ENCODE measurements at places on chromosomes 5 and 9.

GRCh38 chr5:95763941-95764340 is 32.8 kb downstream of the RHOBTB3 start:
- DNase-seq = no peak

- no peak for DNase-seq
These were observed 6.1 kb downstream of the ANXA2R start for GRCh38 chr5:43033841-43034590.

DNA sequence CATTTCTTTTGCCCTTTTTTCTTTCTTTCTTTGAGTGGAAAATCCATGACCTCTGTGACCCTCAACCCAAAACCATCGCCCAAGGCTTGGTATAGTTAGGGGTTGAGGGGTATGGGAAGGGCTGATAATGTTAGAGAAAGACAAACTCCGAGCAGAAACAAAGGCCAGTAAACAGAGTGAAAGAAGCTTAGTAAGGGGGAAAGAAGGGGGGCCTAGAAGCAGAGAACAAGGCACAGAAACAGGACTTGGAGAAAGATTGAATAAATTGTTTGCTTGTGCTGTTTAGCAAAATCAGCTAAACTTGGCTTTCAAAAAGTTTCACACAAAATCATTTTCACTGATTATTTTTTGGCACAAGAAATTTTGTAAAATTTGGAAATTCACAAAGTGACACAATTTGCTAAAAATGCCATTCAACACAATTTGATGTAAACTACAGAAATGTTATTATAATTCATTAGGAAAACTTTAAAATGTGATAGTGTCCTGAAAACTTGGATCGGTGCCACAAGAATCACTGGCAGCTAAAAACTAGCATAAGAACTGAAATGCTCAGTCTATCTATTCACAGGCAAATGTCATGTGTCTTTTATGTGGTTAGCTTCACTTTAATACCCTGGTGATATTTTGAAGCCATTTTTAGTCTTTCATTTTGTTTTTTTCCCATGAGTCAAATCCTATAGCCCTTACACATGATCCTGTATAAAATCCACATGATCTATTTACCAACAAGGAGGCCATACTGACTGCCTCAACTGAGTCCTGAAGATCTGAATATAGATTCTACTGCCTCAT is 276.4 kb downstream of the NR2F1-AS1 start:
- DNase-seq = no peak

DNA sequence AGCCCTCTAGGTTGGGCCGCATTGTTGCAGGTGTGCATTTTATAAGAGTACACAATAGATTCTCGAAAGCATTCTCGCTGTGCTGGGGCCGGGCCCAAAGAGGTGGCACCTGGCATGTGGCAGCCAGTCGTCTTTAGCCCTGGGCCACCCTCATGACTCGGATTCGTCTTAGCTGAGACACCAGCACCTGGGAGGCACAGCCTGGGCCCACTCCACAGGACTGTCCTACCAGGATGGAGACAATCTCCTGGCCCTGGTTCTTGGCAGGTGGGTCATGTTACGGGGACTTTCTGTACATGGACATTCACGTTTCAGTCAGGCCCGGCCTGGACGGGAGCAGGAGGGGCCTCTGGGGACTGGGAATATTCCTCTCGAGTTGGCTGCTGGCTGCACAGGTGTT is 212.5 kb downstream of the FANCC start:
- no peak for DNase-seq

- no peak for DNase-seq
These were observed 33.9 kb downstream of the UNC13B start for GRCh38 chr9:35195683-35196082.

GRCh38 chr5:103375350-103375749 is 116.8 kb downstream of the MACIR start:
- no peak for DNase-seq

DNA sequence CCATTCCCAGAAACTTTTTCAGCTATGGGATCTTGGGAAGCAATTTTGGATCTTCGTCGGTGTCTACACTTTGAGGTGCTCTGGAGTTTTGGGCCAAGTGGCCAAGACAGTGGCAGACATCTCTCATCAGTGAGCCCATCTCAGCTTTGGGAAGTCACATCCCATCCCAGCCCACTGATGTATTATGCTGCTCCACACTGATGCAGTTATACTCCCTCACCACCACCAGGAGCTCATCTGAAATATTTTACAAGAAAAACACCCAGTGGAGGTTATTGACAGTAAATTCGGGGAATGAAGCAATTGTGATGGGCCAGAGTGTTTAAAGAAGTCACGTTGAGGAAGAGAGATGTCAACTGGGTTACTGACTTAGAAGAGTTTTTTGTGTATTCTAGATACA is 378.0 kb downstream of the KDM4C start:
- no peak for DNase-seq

DNA sequence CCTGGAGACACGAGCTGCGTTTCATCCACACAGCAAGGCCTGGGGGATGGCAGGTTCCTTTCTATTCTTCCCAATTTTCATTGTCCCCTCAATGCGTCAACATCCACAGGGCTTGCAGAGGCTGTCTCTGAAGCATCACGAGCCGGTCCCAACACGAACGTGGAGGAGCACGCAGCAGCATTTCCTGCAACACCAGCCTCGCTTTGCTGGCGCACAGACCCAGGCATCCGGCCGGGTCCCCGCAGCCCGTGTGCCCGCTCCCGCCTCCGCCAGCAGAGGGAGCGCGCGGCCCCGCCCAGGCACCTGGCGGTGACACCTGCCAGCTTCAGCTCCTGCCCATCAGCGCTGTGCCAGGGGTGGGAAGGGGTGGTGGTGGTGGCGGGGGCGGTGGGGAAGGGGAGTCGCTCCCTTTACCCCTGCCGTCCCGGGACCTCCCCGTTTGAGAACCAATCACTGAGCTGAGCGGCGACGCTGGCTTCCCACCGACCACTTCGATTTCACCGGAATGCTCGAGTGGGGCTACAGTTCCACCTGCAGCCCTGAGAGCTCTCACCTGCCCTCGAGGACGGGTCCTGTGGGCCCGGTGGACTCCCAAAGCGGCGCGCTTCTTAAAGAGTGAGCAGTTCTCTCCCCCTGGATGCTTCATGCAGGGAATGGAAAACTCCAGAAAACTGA is 464.5 kb downstream of the ICE1 start:
- peak; percentile 24 for DNase-seq

GRCh38 chr5:66281294-66281693 is 137.2 kb downstream of the SREK1 start:
- no peak for DNase-seq

GRCh38 chr9:93119953-93120845 is 13.9 kb downstream of the NINJ1 start:
- DNase-seq = no peak

DNA sequence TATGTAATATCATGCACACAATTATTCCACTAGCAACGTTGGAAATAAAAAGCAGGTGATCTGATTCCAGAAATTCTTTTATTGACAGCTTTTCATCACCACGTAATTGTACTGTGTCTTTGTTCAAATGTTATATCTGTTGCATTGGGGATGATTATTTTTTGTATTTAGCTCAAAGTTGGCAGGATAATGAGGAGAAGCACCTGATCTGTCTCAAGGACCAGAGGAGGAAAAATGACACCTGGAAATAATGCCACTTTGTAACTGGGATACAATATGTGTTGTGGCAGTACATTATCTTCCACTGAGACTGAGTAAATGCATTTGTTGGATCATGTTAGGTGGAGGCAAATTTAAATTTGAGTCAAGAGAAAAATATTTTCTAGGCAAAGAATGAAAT is 1298.8 kb upstream of the CDH6 start:
- no peak for DNase-seq

- no peak for DNase-seq
These were observed 35.9 kb downstream of the NEURL1B start for GRCh38 chr5:172676914-172677475.

DNA sequence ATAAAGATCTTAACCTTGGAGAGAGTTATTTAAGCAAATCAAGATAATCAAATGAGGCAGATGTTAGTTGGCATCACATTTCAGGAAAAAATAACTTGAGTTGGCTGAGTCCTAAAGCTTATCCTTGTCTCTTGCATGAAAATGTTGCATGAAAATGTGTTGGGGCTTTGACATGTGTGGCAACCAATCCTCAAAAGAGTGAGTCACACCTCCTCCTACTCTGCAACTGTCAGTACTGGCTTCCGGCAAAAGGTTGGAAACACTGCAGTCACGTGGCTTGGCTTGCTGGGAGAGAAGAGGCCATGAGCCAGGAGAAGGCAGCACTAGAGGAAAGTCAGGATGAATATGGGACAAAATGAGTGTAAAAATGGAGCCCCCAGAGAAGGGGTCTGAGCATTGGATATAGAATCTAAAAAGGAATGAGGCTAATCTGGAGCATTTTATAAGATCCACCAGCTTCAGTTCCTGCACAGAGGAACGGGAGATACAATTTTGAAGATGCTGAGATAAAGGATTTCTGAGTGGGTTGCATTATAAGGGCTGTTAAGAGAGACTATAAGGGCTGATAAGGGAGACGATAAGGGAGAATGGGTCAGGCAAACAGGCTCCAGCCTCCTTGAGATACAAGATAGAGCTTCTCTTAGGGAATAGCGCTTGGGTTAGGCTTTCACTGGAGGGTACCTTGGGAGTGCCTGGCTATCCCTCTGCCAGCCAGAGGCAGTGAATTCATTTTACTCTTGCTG is 43.1 kb downstream of the SPATA31D1 start:
- no peak for DNase-seq

DNA sequence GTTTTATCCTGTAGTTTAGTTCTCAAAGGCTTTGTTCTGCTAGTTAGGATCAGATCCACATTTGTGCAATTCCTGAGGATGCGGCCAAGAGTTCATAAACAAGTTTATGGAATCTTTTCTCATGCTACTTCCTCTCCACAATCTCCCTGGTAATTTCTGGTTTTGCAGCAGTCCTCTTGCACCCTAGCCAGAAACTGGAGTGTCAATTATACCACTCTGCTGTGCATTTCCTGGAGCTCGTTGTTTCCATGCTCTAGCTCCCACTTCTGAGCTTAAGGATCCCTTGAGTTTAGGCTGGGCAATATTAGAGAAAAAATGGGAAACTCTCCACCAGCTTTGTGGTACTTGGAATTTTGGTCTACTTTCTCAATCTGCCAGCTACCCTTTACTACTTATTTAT is 474.7 kb downstream of the DIRAS2 start:
- no peak for DNase-seq

GRCh38 chr5:142080248-142080647 is 28.3 kb upstream of the NDFIP1 start:
- DNase-seq = no peak

GRCh38 chr5:5650242-5650641 is 227.8 kb downstream of the ICE1 start:
- no peak for DNase-seq

DNA sequence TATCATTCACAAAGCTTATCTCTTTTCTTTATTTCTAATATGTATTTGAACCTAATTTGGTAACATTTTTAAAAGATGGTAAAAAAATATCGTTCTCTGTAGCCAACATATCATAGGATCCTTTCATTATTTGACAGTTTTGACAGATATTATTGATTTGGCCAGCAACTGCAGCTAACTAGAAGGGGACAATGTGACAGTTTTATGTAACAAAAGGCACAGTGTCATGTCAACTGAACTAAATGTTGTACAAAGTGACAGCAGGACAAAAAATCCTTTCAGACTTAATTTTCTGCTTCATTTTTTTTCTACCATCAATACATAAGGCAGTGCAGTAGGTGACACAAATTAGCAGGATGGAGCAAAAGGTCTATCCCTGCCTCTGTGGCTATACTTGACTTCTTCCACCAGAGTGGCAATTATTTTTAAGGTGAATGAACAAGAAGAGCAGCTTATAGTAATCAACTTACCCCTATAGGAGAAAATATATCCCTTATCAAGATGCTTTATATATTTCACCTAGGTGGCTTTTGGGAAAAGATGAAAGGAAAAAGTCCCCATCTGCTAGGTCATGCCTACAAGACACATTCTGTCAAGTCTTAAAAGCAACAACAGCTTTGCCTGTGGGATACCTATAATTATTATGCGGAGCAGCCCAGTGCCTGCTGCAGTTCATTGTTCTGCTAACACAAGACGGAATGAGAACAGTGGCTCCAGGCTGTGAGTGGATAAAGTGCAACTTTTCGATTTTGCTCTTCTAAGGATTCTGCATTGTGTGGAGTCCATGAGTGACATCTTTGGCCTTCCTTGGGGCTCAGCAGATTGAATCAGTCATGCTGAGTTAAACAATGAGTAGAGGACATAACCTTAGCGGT is 694.9 kb downstream of the ISL1 start:
- DNase-seq = peak; percentile 67

DNA sequence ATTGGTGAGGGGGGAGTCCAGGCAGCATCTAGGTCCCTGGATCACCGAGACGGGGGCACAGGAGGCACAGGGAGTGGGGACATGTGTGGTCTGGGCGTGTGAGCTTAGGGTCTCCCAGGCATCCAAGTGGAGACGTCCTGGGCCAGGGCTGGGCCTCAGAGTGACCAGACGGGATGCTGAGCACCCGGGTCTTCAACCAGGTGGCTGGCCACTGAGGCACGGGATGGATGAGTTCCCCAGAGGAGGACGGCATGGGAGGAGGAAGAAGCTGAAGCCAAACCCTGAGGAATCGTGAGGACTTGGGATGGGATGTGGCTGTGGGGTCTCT is 88.0 kb downstream of the LMX1B start:
- DNase-seq = no peak

DNA sequence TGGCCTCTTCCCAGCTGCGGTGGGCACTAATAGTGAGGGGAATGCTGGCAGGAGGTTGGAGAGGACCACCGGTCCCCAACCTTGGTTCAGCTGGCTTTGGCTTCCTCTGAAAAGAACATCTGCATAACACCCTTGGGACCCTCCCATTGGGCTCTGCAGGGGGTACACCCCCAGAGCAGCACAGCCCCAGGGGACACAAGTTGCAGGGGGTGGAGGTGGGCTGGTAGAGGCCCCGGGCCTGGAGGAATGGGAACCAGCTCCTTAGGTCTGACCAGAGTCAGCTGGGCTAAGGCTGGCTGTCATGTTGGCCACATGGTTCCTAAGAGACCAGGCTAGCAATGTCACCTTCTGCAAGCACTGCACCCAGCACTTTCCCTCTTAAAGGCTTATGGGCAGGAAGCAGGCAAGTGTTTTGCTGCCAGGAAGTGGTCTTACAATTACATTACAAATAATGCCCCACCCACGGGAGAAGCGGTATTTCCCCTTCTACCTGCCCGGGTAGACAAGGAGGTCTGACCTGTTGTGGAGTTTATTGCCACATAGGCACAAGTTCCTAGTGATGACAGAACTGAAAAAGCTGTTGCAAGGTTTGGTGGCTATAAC is 18.1 kb downstream of the GCNT4 start:
- no peak for DNase-seq

DNA sequence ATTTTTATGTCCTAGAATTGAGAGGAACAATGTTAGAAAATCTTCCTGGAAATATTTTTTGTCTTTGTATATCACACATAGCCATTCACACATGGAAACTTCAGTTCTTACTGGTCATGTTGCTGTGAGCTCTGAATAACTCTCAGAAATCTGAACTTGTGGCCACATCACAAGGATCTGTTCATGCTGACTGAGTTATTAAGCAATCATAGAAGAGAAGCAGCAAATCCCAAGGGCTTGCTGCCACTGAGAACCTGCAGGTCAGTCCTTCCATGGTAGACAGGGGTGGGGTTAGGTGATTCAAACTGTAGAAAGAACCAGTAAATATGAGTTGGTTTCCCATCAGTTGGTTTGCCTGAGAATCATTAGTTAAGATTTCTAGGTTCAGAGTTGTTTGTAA is 27.6 kb downstream of the SGCD start:
- no peak for DNase-seq

GRCh38 chr9:4553951-4554381 is 63.7 kb downstream of the SLC1A1 start:
- DNase-seq = no peak
